ENCODE measurements at places on chromosomes 1 and 21.

GRCh38 chr1:19650416-19651140, 6.5 kb downstream of the NBL1 start:
- no peak for DNase-seq

GRCh38 chr1:59394706-59395425, 98.0 kb downstream of the FGGY start:
- no peak for DNase-seq

- DNase-seq: peak; percentile 71
Measured at GRCh38 chr1:43073490-43074230, 98.4 kb downstream of the EBNA1BP2 start.

DNA sequence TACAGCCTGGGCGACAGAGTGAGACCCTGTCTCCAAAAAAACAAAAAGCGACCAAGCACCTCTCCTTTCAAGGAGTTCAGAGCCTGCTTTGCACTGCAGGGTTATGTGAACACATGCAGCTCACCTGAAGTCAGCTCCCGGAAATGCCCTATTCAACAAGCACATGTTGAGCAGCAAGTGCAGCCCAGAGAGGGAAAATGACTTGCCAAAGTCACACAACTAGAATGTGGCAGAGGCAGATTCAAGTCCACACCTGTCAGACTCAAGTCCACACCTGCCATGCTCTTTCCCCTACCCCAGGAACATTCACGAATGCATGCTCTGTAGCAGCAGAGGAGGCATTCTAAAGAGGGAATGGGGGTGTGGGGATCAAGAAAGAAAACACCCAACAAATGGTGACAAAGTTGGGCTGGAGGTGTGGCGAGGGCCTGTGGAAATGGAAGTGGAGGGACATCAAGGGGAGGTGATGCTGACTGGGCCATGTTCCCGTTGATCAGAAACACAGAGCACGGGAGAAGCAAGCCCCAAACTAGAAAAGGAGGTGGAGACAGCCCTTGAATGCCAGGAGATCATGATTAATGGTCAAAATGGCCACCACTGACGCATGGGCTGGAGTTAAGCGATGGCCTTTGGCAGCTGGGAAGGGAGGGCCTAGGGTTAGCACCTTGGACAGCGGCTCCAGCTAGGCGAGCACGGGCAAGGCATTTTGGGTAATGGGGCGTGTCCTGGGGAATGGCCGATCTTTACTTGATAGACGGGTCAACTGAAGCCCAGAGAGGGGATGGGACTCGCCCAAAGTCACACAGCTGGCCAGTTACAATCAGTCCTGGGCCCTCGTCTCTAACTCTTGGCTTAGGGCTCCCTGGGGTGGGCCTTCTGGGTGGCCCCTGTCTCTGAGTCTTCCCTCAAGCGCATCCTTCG, 21.5 kb downstream of the RAP1GAP start:
- DNase-seq: peak; percentile 26

GRCh38 chr1:12618965-12619791, 1.2 kb upstream of the DHRS3 start:
- DNase-seq: peak; percentile 63

GRCh38 chr1:27872059-27872801, at the start of gene THEMIS2:
TSS of gene THEMIS2 (plus strand) at chr1:27872544. CDS start at chr1:27872572, 28 bp downstream.
- peak; percentile 86 for DNase-seq

GRCh38 chr1:184039126-184039525, 1.6 kb upstream of the COLGALT2 start:
- no peak for DNase-seq

- no peak for DNase-seq
Measured at GRCh38 chr1:93919780-93920179, 10.6 kb upstream of the GCLM start.

GRCh38 chr1:241212628-241213027, 144.4 kb downstream of the RGS7 start:
- DNase-seq: no peak

DNA sequence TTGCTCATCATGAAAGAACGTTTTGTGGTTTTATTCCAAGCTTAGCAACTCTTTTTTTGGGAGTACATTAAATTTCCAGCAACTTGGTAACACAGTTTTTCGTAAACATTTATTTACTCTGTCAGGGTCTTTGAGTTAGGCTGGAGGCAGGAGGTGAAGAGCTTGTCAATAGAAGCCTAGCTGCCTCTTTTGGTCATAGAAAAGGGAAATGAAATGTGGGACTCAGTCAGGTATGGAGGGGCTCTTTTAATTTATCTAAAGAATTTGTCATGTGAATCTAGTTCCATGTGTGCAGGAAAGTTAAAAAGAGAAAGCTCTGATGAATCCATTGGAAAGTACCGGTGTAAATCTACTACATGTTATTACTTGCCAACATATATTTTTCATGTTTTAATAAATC, 45.9 kb upstream of the PRMT6 start:
- no peak for DNase-seq

DNA sequence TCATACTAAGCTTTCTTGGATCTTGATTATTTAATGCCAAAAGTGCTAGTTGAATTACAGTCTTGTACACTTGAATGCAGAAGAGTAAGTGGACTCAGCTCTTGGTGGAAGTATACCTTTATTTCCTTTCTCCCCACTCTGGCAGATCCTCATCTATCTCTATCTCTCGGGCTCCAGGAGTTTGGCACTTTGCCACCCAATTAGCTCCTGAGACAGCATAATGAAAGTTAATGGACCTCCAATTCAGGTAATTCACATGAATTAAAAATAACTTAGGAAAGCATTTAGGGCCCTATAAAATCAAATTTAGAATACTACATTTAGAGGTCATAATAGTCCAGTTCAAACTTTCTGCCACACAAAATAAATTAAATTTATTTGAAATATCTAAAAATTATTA, 67.4 kb downstream of the OLFM3 start:
- no peak for DNase-seq

DNA sequence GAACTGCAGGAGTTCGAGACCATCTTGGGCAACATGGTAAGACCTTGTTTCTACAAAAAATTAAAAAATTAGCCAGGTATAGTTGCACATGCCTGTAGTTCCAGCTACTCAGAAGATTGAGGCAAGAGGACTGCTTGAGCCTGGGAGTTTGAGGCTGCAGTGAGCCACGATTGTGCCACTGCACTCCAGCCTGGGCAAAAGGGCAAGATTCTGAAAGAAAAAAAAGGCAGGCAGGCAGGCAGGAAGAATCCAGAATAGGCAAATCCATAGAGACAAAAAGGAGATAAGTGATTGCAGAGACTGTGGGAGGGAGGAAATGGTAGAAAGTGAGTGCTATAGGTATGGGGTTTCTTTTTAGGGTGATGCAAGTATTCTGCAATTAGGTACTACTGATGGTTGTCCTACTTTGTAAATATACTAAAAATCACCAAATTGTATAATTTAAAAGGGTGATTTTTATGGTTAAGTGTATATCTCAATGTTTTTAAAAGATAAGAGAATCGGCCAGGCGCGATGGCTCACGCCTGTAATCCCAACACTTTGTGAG, 29.4 kb downstream of the ZZZ3 start:
- DNase-seq: no peak

- DNase-seq: no peak
Measured at GRCh38 chr1:17016317-17016661, 4.6 kb upstream of the ATP13A2 start.

GRCh38 chr1:83882906-83883305, 116.0 kb downstream of the TTLL7 start:
- no peak for DNase-seq

DNA sequence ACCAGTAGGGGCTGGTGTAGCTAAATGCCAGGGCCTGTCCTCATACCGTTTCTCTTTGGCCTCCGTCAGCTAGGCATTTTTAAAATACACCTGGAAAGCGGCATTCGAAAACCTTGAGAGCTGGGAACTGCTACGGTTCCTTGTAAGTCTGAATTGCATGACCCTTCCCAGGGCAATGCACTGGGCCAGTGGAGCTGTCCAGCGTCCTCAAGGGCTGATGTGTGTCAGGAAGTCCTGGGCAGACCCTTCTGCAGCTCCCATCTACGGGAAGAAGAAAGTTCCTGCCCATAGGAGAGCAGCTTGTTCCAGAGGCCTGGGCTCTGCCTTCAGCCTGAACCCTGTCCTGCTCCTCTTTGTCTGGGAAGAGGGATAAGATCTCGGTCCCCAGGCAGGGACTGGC, 34.1 kb downstream of the UBASH3A start:
- no peak for DNase-seq

- no peak for DNase-seq
Measured at GRCh38 chr1:30525971-30526651, 197.3 kb downstream of the MATN1 start.

DNA sequence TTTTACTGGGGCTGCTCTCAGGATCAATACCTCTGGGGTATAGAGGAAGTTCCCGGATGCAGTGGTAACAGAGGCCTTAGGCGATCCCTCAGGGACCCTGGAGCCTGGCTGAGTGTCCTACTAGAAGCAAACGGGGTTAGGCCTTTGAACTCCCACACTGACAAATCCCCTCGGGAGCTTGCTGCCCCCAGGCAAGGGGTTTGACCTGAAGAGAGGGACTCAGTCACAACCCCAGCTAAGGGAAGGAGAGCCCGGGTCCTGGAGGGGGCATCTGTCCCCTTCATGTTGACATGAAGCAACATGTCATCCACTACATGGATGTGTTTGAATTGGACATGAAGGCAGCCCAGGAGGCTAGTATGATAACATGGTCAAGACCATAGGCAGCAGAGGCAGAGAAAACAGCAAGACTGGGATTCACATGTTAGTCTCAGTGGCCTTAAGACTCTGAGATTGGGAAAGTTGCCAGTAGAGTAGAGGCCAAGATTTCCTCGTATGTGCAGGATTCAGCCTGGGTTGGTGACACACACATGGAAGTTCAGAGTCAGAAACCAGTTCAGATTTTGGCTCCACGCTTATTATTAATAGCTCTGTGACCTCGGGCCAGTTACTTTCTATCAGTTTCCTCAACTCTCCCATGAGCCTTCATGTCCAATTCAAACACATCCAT, 101.5 kb downstream of the KCNN3 start:
- no peak for DNase-seq

DNA sequence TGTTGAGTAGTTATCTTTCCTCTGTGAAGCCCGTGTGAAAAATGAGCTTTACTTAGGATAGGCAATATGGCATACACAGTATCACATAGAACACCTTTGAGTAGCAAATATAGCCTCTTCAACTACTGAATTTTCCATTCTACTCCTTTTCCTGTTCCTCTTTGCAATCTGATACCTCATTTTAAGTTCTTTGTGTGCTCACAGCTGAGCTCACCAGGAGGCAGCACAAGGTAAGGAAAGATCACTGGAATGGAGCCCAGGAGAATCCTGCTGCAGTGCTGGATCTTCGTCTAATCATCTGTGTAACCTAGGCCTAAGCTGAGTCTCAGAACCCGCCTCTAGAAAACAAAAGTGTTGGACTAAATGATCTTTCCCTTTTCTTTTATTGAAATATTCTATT, 171.0 kb downstream of the LRRC40 start:
- no peak for DNase-seq

DNA sequence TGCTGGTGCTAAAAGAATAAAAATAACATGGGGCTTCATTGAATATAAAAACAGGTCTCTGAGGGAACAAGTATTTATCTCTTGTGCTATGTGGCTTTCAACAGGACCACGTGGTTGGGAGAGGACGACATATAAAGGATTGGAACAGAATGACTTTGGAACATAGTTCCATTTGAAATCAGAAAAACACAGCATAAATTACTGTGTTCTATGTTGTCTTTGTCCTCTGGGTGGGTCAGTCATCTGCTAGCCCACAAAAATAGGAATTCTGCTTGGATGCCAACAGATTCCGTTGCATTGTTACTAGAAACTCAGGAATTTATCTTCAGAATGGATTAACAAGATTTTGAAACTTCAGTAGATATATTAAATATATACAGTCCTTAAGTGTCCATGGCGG, 5.9 kb downstream of the CEP85 start:
- no peak for DNase-seq

- no peak for DNase-seq
Measured at GRCh38 chr1:205568135-205568468, 63.6 kb downstream of the CDK18 start.

DNA sequence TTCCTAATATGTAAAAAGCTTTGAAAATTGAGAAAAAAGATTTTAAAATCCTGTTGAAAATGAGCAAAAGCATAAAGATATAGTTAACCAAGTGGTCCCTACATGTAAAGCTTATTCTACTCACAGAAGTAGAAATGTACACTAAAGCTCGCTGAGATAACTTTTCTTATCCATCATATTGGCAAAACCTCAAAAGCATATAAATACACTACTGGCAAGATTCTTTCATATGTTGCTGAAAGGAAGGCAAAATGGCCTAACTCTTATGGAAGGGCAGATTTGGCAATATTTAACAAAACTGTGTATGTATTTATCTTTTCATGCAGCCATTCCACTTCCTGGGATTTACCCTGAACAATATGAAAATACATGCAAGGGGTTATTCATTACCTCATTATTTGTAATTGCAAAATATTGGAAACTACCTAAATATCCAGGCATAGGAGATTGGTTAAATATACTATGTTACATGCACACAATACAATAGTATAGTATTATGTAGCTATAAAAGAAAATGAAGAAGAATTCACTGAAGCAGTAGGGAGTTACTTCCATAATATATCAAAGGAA, 43.2 kb upstream of the LYPLAL1 start:
- DNase-seq: no peak

- no peak for DNase-seq
Measured at GRCh38 chr1:21437341-21437640, 2.6 kb upstream of the NBPF3 start.

GRCh38 chr1:57010511-57010910, 44.7 kb upstream of the C8B start:
- no peak for DNase-seq

GRCh38 chr21:17915976-17916375, 96.8 kb upstream of the C21orf91 start:
- no peak for DNase-seq

DNA sequence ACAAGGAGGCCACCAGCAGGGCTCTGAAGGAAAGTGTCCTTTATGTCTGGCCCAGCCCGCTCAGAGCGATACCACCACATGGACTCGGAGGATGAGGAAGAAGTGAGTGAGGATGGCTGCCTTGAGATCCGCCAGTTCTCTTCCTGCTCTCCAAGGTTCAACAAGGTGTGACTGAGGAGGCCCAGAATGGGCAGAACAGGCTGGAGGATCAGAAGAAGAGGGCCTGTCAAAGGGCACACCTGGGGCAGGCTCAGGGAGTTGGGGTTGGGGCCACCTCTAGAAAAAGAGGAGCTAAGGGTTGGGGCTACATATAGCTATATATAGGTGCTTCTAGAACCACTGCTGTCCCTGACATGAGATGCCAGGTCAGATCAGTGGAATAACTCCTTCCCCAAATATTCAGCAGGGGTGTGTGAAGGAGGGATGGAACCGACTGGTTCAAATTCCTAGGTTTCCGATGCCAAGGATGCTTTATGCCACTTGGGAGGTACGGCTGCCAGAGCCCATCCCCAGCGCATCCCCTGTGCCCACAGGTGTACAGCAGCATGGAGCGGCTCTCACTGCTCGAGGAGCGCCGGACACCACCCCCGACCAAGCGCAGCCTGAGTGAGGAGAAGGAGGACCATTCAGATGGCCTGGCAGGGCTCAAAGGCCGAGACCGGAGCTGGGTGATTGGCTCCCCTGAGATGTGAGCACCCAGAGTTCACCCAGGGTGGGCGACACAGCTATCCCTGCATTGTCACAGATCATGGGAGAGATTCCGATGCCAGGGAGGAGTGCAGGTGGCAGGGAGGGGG, 102.2 kb downstream of the PIK3R3 start:
- no peak for DNase-seq

All from activated naive CD4-positive, alpha-beta T cell treated with anti-CD3 and anti-CD28 coated beads, Interleukin-2, amount 50 U/mL, for 16 hours (primary cell).